Renal cortical epithelial cell (primary cell): ENCODE measurements at places on chromosomes 4 and X. TPM values are rescaled to one million over a fixed set of nuclear protein-coding genes. Genes with fewer than 3 reads are reported as not detected.

PROM1 gene
- 61.6 and 98.4 TPM in 2 replicates for total RNA-seq

EDA2R gene
- total RNA-seq: 6.3 and 15.2 TPM in 2 replicates

GPR143 gene
- total RNA-seq: 33.0 and 58.2 TPM in 2 replicates

TBCK gene
- 19.4 and 79.6 TPM in 2 replicates for total RNA-seq

RPS6KA6 gene
- total RNA-seq: 1.2 and 10.1 TPM in 2 replicates

FAM47E gene
- 1.0 and 5.7 TPM in 2 replicates for total RNA-seq

UBA1 gene
- 150 and 280 TPM in 2 replicates for total RNA-seq

ARHGAP36 gene
- 0.15 TPM in 1 of 2 replicates, not detected in the other for total RNA-seq

ETDB gene
- not detected in 2 replicates for total RNA-seq

SPATA18 gene
- total RNA-seq: 7.3 and 20.8 TPM in 2 replicates

TMEM192 gene
- total RNA-seq: 15.6 and 26.2 TPM in 2 replicates

PRKG2 gene
- 0.35 and 0.89 TPM in 2 replicates for total RNA-seq

SPANXN5 gene
- not detected in 2 replicates for total RNA-seq

DNA sequence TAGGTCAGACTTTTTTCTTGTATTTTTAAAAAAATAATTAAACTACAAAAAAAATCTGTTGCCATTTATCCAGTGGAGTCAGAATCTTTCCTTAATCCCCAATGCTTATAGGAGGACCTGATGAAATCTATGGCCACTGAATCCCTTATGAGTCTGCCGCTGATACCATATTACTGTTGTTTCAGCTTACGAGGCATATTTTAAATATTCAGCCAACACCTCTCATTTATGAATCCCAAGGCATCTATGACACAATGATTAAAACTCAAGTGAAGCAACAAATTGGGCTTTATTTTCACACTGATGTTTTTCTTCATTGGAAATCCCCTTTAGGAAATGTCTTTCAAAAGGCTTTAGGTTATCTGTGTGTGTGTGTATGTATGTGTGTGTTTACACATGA, 137.8 kb upstream of the PUDP start:
- DNase-seq: no peak

- no peak for DNase-seq
Observed at GRCh38 chr4:66246643-66247042, 576.4 kb upstream of the EPHA5 start.

DNA sequence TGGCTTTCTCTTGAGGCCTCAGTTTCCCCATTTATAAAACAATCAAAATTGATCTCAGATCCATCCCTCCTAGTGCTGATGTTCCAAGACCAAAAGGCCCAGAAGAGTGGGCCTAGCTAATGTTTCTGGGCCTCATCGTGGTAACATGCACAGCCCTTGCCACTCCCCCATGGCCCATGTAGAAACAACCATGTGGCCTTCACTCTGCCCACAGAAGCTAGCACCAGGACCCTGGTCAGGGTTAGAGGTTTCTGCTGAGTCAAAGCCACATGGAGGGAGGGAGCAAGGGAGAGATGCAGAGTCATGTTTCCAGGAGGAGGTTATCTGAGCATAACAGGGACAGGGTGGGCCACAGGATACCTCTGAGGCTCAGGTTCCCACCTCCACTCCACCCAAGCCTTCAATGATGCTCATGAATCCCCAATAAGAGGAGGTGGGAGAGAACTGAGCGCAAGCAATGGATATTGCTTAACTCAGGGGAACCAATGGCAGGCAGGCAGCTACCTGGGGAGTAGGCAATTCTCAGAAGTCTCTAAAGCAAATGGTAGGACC, 16.9 kb downstream of the OTUD5 start:
- no peak for DNase-seq

DNA sequence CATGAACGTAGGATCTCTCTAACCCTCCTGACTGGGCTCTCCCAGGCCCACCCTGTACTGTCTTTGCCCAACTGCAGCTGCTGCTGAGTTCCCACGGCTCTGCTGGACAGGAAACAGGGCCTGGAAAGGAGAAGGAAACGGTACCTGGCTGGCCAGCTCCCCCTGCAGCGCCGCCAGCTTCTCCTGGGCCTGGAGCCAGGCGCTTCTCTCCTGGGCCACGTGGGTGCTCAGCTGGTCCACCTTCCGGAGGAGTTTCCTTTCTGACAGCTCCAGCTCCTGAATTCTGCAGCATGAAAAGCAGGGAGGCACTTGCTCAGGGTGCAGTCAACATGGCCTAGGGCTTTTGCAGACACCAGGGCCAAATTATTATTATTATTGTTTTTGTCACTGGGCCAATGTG, 6.5 kb downstream of the C4orf50 start:
- DNase-seq: no peak

DNA sequence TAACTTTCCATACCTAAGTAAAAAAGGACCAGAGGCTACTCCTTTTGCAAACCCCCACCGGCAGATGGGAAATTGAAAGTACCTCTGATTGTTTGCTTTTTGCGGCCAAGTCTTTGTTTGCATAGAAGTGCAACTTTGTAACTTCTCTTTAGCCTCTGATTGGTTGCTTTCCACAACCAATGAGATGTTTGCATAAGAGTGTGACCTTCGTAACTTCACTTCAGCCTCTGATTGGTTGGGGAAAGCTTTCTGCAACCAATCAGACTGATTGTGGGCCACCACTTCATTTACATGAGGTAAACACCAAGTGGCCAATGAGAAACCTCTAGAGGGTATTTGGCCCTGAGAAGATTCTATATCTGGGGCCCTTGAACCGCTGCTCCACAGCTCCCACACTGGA, 48.8 kb upstream of the PGRMC1 start:
- DNase-seq: no peak

GRCh38 chr4:176753049-176753448, 39.7 kb downstream of the VEGFC start:
- DNase-seq: peak; percentile 11

GRCh38 chr4:9833421-9833820, 52.0 kb downstream of the DRD5 start:
- no peak for DNase-seq

DNA sequence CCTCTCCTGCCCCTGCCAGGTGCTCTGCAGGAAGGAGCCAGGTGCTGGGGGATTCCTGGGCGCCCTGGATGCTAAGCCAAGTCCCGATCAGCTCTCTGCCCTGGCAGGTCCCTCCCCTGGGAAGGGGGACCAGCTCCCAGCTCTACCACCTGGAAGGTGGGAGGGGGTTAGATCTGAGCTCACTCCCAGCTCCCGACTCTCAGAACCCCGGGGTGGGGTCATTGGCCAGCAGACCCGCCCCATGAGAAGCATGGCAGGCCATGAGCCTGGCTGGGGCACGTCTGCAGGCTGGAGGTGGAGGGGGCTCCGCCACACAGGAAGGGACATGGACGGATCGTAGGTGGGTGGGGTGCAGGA, 83.4 kb upstream of the NKX1-1 start:
- DNase-seq: no peak

DNA sequence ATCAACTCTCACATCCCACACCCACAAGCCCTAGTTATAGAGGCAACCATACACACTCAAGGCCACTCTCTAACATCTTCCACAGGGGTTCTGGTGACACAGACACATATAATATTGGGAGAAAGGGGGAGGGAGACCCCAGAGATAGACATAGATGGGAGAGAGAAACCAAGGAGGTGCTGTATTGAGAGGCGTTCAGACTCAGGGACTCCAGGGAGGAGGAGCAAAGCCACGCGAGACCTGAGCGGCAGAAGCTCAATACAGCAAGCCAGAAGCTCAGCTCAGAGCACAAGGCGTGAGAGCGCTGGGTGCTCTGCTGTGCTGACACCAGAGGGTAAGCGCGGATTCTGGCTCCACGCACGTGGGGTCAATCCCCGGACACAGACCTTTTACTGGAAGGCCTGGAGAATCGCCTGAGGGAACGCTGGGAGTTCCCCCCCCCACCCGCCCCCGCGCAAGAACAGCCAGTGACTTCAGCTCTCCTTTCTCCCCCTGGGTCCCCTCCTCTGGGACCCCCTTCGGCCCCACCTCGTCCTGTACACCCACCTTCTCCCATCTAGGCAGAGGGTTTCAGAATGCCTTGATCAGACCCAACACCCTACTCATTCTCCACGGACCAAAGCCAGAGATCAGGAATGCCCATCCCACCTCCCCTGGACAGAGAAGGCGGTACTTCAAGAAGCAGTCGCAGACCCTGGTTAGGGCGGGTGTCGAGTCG, 8.7 kb downstream of the MSX1 start:
- no peak for DNase-seq

DNA sequence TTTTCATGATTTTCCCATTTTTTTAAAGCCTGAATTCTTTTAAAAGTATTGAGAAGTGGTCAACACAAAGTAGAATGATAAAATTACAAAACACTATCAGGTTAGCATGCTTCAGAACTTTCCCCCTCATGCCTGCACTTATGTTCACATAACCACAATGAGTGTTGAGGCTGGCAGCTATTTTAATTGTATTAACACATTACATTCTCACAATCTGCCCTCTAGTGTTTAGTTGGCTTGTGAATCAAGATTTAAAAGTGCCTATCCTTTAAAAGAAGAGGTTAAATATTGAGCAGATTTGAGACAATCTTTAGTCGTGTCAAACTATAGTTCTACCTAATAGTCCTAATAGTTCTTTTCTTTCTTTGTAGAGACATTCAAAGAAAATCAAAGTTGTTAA, 93.6 kb upstream of the NAP1L5 start:
- peak; percentile 86 for DNase-seq

DNA sequence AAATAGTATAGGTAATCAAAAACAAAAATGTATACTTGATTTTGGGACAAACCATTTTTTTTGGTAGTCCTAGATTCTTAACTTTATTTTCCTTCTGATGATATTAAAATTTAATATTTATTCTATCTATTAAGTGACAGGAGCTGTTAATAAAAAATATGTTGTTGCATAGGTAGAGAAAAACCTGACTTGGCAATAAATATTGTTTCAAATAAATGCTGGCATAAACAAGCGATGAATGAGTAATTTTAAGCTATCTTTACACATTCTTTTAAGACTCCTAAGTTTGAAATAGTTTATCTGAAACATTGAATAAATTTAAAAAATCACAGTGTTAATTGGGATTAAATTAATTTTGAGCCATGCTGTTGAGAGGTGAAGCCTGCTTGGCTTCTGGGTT, 114.6 kb downstream of the GC start:
- no peak for DNase-seq

- peak; percentile 63 for DNase-seq
Observed at GRCh38 chr4:37540486-37540885, 145.7 kb downstream of the RELL1 start.

GRCh38 chrX:143634309-143634662, 1.6 kb downstream of the SLITRK4 start:
- no peak for DNase-seq

DNA sequence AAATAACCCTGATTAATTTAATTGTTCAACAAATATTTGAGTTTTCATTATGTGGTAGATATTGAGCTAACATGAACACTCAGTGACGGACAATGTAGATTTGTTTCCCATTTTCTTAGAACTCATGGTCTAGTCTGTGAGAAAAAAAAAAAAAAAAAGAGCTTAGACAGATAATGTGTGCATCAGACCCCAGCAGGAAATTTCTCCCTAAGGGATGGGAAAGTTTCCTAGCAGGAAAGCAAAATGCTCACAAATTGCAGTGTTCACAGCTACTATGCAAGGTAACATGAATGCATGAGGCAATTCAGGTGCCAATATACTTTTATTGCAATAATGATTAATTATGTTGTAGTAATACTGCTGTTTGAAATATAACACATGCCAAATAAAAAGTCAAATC, 843.2 kb upstream of the SLIT2 start:
- no peak for DNase-seq

DNA sequence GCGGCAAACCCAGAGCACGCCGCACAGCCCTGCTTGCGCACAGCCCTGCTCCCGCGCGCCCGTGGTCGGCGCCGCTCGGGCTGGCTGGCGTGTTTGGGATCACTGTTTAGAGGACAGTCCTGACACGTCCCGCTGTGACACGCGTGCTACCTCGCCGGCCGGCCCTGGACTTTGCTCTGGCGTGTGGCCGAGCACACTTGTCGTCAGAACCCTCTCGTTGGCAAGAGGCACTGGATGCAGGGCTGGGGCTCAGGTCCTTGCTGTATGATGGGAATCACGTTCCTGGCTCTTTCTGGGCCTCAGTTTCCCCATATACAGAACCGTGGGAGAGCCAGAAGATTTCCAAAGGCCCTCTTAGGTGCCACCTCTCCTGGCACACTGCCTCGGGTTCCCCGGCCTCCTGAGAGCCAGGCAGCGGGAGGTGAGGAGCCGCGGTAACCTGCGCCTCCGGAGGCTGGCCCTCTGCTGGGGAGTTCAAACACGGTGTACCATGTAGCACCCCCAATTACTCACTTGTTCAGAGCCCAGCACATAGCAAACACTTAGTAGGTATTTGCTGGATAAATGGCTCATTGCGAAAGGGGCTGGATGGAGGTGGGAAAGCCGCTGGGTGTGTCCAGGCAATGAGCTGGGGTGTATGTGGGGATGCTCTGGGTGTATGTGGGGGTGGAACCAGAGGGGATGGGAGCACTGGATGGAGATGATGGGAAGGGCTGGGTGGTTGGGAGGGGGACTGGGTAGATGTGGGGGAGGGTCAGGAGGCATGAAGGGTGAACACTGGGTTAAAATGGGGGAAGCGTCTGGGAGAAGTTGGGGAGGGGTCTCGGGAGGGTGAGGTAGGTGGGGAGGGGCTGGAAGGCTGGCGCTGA, 76.6 kb downstream of the HTRA3 start:
- no peak for DNase-seq

DNA sequence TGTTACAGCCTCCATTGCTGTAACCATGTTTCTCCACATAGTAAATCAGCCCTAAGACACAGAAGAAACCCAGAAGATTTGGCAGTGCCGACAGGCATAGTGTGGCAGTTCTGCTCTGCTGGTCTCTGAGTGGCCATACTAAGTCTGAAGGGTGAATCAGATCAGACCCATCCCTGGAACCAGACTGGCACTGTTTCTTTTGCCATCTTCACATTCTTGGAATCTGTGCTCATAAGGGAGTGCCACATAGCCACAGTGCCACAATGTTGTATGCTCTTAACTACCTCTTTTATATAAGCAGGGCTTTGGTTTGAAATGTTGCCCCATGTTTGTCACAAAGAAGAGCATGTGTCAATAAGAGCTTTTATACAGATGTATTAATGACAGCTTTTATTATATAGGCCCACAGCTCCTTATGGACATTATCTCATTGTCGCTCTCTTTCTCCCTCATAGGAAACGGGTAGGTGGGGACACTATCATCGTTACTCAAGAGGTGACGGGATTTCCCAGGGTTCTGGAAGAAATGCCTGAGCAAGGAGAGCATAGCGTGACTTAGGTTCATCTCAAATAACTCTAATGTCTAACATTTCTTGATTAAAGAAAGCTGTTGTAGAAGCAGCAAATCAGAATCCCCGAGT, 128.2 kb downstream of the CBR4 start:
- DNase-seq: peak; percentile 63

DNA sequence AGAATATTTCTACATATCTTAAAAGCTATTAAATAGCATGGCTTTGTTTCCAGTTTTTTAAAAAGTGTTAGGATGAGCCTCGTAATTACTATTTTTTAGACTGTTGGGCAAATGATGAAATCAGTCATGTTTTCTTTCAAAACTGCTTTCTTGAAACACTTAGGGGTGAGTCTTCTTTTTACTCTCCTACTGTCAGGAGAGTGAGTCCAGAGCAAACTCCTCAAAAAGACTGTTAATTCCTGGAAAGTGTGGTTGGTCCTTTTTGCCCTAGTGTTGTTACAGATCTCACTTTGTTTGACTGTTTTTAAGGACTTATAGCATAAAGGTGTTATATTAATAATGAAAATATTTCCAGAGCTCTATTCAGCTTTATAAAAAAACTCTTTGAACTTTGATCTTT, 6.3 kb downstream of the GSTCD start:
- no peak for DNase-seq

- peak; percentile 34 for DNase-seq
Observed at GRCh38 chr4:86549163-86549788, 44.8 kb upstream of the PTPN13 start.
